ENCODE measurements at places on chromosomes 12 and 14. TPM values are rescaled to one million over a fixed set of nuclear protein-coding genes. Genes with fewer than 3 reads are reported as not detected.

DNA sequence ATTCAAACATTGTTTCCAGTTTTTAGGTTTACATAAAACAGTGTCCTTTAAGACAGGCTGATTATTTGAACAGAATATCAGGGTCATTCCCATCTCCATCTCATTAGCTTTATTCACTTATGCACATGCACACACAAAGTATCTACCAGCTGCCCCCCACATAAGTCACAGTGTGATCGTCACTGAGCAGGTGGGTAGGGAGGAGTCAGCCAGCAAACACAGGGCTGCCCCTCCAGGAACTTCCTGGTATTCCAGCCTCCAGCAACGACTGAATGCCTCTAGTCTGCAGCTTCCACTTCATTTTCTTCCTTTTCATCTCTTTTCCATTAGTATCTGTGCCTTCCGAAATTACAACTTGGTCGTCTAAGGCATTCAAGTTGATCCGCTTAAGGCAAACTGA is 48.8 kb upstream of the FOXN3 start:
- DNase-seq = no peak

- no peak for DNase-seq
These were observed 2.9 kb downstream of the SLC15A4 start for GRCh38 chr12:128820723-128821432.

- no peak for DNase-seq
These were observed 48.6 kb upstream of the TBX3 start for GRCh38 chr12:114732426-114733030.

DNA sequence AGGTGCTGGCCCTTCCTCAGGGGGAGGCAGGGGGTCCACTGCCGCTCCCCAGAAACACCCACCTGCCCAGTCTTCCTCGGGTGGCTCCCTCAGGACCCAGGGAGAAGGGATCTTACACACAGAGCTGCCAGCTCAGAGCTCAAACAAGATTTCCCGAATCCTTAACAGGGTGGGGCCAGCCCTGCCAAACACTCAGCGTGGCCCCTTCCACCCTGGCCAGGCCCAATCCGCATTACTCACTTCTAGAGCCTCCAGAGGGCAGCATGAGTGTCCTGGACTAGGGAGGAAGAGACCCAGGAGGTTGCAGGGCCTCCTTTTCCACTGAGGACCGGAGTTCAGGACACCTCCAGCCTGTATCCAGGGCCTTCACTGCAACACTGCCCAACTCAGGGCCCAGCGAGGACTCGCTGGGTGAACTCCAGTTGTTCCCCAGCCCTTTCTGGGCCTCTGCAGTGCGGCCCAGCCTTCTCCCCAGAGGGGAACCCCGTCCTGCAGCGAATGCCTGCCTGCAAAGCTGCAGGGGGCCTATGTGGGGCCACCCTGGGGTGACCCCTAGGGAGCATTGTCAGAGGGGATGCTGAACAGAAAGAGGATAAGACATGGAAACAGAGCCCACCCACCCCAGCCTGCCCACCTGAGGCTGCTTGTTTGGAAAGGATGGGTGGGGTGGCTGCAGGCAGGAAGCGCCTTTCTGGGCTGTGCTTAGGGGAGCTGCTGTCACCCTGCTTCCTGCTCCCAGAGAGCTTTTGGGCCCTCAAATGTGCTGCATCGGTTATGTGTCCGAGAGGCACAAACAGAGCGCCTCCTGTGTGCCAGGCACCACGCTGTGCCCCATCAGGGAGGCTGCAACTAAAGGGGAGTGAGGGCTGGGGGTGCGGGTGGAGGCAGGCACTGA is 43.8 kb downstream of the CCNK start:
- DNase-seq = no peak

- DNase-seq = no peak
These were observed 66.6 kb downstream of the MON2 start for GRCh38 chr12:62533087-62533754.

DNA sequence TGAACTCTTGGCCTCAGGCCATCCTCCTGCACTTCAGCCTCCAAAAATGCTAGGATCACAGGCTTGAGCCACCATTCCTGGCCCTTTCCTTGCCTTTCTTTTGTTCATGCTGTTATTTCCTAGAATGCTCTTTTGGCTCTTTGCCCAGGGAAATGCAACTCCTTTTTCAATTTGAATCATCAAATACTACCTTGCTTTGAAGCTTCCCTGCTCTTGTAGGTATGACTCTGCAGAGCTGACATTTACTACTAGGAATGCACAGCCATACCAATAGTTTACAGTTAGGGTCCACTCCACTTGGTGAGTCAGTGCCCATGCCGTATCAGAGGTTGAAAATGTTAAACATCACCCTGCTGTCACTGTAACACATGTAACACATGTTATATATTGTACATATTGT is 107.0 kb upstream of the CRY1 start:
- DNase-seq = no peak

DNA sequence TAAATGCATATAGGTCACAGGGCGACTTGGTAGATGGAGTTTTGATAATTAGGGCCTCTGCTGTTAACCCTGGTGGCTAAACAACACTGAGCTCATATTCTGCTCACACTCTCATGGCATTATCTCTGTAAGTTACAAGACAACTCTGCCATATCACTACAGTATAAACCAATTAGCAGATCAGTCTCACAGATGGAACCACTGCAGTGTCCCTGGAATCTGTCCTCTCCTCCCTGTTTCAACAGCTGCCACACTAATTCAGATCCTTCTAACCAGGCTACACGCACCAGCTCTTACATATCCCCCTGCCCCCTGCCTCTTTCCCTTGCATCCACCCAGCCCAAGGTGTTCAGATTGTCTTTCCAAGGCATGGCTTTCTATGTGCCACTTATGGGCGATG is 161.0 kb upstream of the RMST start:
- no peak for DNase-seq

DNA sequence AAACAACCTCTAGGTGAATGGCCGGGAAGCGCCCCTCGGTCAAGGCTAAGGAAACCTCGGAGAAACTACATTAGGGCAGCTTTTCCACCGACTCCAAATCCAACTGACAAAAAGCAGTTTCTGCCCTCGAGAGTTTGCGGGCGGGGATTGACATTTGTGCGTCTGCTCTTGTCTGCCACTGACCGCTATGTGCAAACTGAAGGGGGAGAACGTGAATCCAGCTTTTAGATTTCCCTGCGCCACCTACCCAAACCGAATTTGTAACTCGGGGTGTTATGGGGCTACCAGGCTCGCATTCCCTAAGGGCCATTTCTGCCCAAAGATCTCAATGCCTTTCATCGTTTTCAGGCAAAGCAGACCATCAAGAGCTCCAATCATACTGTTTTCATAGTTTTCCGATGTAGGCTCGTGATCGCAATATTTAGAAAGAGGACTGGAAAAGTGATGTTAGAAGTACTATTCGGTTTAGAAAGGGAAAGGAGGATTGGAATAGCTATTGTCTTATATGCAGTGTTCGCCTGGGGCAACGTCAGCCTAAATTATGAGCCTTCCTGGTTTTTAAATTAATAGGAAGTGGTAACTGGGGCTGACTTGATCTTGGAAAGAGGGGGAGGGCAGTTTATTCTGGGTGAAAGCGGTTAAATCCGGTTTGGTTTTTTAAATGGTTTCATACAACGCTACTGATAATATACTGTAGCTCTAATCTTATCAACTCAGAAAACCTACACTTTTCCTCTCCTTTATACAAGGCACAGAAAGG is 45.4 kb downstream of the BCAT1 start:
- no peak for DNase-seq

DNA sequence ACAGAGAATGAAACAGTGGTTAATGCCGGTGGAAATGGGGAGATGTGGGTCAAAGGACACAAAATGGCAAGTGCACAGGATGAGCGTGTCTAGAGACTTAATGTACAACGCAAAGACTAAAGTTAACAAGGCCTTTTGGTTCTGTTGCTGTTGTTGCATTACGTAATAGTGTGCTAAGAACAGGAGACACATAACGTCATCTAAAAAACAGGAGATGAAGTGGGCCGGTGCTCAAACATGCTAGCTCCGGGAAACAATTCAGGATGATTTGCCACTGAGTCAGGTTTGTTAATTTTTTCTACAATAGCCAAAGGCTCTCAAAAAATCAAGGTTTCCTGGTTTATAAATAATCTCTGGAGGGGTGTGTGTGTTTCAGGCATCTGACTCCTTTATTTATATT is 55.5 kb downstream of the ETV6 start:
- DNase-seq = no peak

GRCh38 chr14:106347890-106348755 is 821.7 kb downstream of the TMEM121 start:
- DNase-seq = no peak

GRCh38 chr14:20512177-20512905 is 7.0 kb downstream of the RNASE10 start:
- no peak for DNase-seq

DNA sequence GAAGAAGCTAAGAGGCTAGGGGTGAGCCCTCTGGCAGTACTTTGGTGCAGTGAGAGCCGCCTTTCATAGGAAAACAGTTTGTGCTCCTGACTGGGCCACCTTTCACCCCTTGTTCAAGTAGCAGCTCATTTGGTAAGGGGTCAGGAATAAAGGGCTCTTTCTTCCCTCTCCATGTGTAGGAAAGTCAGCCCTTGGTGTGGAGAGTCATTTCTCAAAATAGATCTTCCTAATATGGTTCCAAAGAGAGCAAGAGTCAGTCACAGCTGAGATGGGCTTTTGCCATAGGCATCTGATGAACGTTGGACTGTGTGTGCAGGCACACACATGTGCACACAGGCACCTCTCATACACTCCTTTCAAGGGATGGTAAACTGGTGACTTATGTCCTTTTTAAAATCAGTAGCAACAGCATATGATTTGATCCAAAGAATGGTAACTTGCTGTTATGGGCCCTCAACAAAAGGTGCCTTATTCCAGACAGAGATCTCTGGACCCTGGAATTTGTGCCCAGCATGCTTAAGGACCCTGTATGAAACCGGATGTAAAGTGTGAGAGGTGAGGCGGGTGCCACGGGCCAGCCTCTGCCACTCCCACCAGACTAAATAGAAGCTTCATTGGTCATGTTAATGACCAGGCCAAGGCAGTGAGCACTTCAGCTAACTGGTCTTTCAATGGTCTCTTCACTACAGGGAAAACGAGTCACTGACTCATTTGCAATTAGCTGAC is 16.7 kb upstream of the RIC8B start:
- DNase-seq = no peak

DNA sequence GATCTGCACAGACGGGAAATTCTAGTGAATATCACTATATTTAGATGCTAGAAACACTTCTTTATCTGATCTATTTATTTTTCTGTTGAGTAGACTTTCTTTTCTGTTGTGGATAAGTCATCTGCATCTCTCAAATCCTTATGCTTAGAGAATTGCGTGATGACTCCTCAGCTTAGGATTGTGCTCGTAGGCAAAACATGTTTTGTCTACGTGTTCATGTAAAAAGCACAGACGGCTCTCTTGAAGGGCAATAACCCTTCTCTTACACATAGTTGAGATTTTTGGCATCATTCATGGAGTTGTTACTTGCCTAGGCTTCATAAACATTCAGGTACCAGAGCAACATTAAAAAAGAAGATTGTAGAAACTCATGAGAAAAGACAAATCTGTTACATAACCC is 18.6 kb downstream of the PPFIBP1 start:
- no peak for DNase-seq

GRCh38 chr14:72800848-72801370 is 93.0 kb downstream of the DPF3 start:
- DNase-seq = no peak

GRCh38 chr12:97912943-97913342 is 450.3 kb downstream of the RMST start:
- no peak for DNase-seq

GRCh38 chr14:25111061-25111601 is 61.2 kb upstream of the STXBP6 start:
- no peak for DNase-seq

- peak; percentile 2 for DNase-seq
These were observed 174.0 kb upstream of the C14orf180 start for GRCh38 chr14:104405360-104406226.

- DNase-seq = no peak
These were observed at the start of gene INHBE for GRCh38 chr12:57454566-57455373. INHBE (plus strand) TSS chr12:57455307; CDS start chr12:57455537, 230 bp downstream.

- no peak for DNase-seq
These were observed 5.1 kb downstream of the KRT85 start for GRCh38 chr12:52362118-52362726.

The DNAH10 gene
- total RNA-seq = 0.19 TPM

The TDRD9 gene
- total RNA-seq = 0.73 TPM

The WSCD2 gene
- not detected for total RNA-seq

The PRH2 gene
- total RNA-seq = not detected

The SPTSSA gene
- total RNA-seq = 1.8 TPM

The CLEC2D gene
- total RNA-seq = 182 TPM

The ADAMTS20 gene
- not detected for total RNA-seq

All from CD8-positive, alpha-beta T cell (primary cell).